ENCODE measurements at places on chromosomes 2 and 18.

GRCh38 chr2:203972066-203972465 is 35.5 kb downstream of the ICOS start:
- DNase-seq = no peak

DNA sequence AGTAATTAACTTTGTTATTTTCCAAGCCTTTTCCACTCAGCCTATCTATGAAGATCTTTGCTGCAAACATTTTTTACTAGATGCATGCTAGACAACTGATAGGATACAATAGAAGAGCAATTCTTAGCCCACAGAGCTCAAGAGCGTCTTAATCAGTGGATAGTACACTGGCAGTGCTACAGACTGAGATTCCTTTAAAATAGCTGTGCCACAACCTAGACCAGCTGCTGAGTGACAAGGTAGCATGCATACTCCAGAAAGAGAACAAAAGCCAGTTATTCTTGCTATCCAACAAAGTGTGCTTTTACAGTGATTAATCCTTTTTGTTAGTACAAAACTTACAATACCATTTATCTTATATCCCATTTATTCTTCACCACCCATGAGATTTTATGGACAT is 507.9 kb upstream of the SYT4 start:
- DNase-seq = no peak

DNA sequence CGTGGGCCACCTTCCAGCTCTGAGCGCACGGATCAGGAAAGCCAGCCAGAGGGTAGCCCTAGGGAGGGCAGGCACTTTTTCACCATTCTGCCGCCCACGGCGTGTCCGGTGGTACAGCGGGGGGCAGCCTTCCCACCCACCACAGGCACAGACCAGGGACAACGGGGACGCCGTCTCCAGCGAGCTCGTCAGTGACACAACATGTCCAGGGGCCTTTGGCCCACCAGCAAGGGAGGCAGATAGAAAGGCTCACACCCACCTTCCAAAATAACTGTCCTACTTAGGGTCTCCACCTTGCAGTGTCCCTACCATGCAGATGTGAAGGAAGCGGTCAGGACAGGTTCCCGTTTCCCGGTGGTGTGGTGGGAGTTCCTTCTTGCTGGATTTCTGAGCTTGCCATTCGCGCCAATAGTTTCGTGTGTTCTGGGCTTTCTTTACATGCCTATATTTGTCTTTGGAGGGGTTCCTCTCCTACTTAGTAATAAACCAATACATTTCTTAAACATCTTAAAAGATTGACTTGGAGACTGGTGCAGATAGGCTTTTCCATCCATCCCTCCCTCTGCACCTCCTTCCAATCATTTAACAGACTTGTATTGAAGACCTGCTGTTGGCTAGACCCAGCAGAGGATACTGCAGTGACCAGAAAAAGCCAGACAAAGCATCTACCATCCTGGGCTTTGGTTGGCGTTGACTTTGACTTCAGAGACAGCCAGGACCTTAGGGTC is 872 bp downstream of the ASB1 start:
- DNase-seq = no peak

DNA sequence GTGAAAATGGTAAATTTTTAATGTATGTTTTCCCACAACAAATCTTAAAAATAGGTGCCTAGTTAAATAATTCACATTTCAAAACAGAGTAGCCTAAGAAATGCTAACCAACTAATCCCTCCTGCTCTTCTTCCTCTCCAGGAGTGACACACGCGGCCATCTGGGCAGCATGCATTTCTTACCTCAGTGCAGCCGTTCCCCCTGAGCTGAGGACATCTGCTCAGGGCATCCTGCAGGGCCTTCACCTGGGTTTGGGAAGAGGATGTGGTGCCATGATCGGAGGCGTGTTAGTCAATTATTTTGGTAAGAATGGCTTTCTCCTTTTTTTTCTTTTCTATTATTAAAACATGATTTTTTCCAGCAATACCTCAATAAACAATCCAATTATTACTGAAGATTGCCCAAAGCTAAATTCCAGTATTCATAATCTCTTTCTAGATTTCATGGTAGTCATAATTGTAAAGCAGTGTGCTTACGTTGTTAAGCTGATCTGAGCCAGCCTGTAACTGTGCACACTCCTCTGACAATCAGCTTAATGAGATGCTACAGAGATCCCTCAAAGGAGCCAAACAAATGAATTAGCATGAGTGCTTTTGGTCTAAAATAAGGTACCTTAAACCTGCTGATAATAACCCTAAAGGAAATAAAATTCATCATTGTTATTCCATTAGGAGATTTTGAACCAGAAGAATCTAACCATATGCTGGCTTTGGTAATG is 45.8 kb downstream of the NEMP2 start:
- DNase-seq = no peak

- DNase-seq = no peak
These were observed 262.5 kb downstream of the TGIF1 start for GRCh38 chr18:3712491-3712890.

- no peak for DNase-seq
These were observed 135.1 kb upstream of the CTDP1 start for GRCh38 chr18:79544386-79544963.

DNA sequence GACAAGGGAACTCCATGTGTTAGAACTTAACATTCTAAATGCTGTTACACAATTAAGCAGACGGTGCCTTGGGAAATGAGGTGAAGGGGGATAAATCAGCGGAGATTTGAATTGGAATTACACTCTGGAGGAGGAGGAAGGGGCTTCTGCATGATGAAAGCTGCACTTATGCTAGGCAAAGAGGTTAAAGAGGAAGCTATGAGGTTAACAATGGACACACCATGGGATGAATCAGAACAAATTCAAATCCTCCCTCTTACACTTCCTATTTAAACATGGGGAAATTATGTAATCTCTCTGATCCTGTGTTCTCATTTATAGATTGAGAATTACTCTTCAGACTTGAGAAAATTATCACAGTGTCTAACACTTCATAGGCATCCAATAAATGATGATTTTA is 121.5 kb upstream of the SIX2 start:
- no peak for DNase-seq

GRCh38 chr2:215320679-215321078 is 8.8 kb downstream of the ATIC start:
- no peak for DNase-seq

DNA sequence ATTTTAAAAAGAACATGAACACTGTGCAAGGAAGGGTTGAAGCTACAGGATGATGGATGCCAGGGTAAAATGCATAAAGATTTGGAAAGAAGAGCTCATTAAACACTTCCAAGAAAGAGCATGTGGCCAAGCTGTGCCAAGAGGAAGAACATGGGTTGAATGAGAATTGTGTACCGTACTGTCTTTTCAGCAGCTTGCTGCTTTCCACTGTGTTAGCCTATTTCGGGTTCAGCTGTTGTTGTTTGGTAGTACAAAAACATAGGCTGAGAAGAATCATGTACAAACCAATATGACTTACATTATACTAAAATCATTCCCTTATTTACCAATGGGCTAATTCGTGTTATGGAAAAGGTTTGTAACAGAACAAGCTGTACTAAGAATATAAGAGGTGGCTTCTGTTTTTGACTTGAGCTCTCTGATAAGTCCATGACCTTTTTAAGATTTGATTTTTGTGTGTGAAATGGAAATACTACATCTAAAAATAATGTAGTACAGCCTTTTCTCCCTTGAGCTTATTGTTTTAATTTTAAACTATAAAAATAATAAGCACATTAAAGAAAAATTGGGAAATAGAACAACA is 188.3 kb upstream of the STON1 start:
- no peak for DNase-seq

DNA sequence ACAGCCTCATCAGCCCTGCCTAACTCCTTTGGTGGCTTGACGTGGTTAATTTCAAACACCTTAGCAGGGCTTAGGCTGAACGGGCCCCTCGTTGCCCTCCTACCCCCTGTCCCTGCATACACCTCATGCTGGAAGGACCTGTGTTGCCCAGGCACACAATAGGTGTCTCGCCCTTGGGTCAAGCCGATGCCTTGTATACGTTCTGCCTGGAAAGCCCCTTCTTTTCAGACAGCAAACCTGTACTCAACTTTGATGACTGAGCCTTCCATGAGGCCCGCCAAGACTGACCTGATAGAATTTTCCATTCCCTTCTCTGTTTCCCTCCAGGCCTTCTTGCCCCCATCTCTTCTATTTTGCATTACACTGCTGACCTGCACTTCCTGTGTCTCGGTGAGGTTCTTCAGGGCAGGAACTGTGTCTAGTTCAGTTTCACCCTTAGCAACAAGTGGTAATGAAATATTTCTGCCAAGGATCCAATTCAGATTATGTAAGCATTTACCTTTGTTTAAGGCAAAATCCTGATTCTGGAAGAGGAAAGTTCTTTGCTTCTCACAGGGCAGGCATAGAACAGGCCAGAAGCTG is 7.9 kb downstream of the GREB1 start:
- no peak for DNase-seq

DNA sequence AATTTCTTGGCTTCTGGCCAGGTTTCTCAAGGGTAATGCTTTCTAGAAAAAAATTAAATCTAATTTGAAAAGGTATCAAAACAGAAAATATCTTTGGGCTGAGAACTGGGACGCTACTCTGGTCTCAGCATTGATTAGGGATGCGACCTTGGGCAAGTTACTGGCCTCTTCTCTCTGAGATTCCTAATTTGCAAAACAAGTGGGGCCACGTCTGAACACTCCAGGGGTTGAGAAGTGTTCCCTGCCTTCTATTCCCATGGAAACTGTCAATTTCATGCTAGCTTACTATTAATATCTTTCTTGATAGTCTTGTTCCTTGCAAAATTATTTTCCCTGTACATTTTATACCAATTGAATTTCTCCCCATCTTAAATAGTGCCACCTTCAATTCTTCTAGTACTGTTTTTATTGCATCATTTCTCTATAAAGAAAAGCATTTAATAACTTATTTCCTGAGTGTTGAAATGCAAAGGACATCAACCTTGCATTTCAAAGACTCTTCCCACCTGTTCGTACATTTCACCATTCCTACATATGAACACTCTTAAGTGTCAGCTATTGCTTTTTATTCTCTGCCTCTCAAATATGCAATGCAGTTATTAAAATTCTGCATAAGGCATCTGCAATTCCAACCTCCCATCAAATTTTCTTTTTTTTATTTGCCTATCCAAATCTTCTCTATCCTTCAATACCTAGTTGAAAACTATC is 118.3 kb upstream of the DSEL start:
- no peak for DNase-seq

GRCh38 chr2:1612391-1613077 is 131.8 kb downstream of the PXDN start:
- DNase-seq = no peak

DNA sequence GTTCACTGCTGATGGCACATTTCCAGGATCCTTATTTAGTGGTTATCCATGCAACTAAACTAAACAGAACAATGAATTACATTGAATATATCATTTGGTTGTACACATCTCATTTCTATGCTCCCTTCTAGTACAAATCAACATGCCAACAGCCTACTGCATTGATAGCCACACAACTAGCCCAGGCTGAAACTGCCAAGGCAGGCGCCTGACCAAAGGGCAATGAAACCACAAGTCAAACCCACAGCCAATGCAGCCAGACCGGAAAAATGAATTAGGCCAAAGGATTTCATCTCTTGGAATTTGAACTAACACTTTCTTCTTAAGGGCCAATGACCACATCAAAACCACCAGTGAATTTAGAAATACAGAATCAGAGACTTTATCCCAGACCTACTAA is 196.4 kb downstream of the NOL4 start:
- DNase-seq = no peak

GRCh38 chr2:129925381-129925780 is 54.1 kb upstream of the RAB6C start:
- no peak for DNase-seq

Data from SK-N-MC (cell line).